ENCODE measurements at places on chromosomes 12 and 14.

DNA sequence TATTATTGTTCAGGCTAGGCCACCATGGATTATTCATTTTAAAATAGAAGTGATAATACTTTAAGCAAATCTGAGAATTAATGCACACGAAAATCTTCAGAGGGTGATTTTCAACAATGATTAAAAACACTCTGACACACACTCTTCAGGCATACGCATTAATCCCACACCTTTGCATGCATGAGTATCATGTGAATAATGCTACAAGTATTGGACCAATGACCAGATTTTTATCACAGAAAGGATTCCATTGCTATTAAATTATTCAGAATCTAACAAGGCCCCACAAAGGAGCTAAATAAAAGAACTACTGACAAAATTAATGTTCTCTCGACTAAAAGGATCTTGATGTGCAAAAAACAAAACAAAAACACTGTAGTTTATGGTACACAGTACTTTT, 11.1 kb downstream of the EPS8 start:
- DNase-seq = no peak

DNA sequence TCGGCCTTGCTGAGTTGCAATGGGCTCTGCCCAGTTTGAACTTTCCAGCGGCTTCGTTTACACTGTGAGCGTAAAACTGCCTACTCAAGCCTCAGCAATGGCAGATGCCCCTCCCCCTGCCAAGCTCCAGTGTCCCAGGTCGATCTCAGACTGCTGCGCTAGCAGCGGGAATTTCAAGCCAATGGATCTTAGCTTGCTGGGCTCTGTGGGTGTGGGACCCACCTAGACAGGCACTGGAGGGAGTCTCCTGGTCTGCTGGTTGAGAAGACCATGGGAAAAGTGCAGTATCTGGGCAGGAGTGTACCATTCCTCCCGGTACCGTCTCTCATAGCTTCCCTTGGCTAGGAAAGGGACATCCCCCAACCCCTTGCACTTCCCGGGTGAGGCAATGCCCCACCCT, 88.2 kb downstream of the KLHL28 start:
- DNase-seq = no peak

DNA sequence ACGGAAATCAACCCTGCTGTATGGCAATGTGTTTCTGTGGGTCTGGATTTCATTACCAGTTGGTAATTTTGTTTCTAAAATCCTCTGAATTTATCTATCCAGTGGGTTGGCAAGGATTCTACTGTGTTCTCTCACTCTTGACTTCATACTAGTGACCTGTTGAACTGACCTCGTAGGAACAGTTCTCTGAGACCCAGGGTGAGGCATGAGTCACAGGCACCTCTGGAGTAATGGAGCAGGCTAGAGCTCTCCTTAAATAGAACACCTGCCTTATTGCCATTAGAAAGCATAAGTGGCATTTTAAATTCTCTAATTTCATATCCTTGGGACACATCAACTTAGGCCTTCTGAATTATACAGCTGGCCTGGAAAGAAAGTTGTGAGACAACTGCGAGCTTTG, 258.3 kb upstream of the NAV3 start:
- DNase-seq = no peak

DNA sequence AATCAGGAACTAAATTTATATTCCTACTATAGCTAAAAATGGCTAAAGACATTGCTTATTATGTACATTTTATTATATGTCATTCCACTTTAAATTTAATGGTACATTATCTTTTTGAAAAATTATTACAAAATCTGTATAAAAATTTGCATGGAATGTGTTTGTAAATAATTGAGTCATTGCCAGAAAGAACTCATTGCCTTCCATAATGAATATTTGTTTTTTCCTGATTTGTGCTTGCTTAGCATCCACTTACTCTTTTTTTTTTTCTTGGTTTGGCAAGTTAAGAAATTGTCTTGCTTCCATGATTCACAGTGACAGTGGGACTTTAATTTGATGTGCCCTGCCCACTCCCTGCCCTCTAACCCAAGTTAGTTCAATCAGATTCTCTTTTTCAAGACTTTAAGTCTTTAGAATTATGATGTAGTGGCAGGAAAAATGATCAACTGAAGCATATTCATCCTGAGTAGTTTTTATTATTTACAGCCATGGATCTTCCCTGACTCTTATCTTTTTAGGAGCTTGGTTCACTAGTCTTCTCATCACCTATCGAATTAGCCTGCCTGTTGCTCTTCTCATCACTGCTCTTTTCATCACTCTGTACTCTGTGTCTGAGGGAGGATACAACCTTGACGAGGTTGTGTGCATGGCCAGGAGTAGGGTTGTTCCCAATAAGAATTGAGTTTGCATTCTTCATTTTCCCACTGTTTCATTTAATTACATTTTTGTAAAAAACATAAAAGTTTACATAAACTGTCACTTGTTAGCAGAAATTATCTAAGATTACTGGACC, 442.0 kb downstream of the BTG1 start:
- DNase-seq = no peak

DNA sequence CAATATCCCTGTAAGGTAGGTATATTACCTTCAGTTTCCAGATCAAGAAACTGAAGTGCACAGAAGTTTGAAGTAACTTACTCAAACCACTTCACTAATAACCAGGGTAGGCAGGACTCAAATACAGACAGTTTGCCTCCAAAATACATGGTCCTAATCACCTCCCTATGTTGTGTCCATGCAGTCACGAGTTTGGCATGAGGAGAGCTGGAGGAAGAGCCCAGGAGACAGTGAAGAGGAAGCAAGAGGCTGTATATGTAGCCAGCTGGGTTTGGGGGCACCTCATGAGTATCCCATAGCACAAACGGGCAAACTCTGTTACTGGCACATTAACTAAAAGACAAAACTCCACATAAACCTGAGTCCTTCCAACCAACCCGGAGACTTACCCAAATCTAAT, 79.2 kb downstream of the DUSP16 start:
- no peak for DNase-seq

GRCh38 chr14:65483647-65484046, 71.1 kb downstream of the FUT8 start:
- no peak for DNase-seq

DNA sequence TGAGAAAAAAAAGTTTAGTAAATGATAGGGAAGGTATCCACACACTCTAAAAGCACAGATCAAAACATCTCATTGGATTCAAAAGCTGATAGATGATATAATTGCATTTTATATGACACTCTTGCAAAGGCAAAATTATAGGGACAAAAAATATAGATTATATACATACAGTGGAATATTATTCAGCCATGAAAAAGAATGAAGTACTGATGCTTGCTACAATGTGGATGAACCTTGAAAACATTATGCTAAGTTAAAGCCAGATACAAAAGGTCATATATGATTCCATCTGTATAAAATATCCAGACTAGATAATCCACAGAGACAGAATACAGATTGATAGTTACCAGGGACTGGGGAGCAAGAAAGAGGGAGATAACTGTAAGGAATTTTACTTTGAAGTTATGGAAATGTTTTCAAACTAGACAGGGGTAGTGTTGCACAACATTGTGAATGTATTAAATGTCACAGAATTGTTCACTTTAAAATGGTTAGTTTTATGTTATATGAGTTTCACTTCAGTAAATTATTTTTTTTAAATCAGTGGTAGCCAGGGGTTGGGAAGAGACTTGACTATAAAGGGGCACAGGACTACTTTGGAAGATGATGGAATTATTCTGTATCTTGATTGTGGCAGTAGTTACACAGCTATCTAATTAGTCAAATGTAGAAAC, 41.7 kb upstream of the CDKN3 start:
- no peak for DNase-seq

- no peak for DNase-seq
Measured at GRCh38 chr12:51181558-51181957, 8.6 kb upstream of the TFCP2 start.

GRCh38 chr12:66013224-66013623, 117.3 kb downstream of the LLPH start:
- DNase-seq = no peak

DNA sequence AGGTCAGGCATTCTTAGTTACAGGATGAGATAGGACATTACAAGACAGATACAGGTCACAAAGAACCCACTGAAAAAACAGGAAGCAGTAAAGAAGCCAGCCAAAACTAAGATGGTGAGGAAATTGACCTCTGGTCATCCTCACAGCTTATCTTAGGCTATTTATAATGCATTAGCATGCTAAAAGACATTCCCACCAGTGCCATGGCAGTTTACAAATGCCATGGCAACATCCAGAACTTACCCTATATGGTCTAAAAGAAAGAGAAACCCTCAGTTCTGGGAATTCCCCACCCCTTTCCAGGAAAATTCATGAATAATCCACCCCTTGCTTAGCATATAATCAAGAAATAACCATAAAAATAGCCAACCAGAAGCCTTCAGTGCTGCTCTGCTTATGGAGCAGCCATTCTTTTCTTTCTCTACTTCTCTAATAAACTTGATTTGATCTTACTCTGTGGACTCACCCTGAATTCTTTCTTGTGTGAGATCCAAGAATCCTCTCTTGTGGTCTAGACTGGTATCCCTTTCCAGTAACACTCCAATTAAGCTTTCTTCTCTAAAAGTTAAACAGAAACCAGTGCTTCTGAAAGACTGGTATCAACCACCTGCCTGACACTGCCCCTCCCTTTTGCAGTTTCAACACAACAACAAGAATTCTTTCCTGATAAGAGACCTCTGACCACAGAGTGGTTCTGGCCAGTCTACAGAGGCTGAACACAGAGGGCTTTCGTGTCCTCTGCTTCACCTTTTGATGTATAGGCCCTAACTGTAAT, 86.9 kb downstream of the BCAT1 start:
- DNase-seq = peak; percentile 40

DNA sequence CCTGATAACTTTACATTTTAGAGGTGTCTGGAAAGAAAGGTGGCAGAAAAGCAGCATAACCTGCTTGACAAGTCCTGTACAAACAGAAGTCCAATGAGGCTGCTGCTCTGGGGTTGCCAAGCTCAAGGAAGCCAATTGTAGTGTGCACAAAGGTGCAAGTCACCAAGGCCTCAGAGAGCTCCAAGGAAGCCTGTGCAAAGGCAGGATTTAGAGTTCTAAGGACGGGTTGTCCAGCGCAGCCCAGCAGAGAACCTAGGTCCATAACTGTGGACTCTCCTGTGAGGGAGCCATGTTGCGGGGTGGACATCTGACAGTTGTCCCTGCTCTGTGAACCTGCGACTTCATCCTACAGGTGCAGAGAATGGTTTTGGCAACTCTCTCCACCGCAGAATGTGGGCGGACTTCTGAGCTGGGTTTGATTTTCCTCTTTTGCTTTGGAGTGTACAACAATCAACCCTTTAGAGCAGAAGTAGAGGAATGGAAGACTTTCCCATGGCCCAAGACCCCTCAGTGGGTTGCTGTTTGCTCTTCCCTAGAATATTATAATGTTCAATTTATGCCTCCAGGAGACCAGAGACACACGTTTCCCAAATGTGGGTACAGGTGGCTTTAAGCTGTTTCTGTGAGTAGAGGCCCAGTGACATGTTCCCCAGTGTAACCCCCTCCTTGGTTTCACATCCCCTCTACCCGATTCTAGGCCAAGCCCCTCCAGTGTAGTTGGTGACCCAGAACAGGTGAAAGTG, 81.0 kb downstream of the ETV6 start:
- DNase-seq = no peak

- no peak for DNase-seq
Measured at GRCh38 chr12:71685312-71685906, 473 bp upstream of the TMEM19 start.

GRCh38 chr14:98244966-98245569, 1026.9 kb downstream of the BCL11B start:
- no peak for DNase-seq

GRCh38 chr12:103318566-103318965, 177.2 kb downstream of the C12orf42 start:
- DNase-seq = no peak

GRCh38 chr12:30696103-30696408, 387 bp upstream of the IPO8 start:
- no peak for DNase-seq

DNA sequence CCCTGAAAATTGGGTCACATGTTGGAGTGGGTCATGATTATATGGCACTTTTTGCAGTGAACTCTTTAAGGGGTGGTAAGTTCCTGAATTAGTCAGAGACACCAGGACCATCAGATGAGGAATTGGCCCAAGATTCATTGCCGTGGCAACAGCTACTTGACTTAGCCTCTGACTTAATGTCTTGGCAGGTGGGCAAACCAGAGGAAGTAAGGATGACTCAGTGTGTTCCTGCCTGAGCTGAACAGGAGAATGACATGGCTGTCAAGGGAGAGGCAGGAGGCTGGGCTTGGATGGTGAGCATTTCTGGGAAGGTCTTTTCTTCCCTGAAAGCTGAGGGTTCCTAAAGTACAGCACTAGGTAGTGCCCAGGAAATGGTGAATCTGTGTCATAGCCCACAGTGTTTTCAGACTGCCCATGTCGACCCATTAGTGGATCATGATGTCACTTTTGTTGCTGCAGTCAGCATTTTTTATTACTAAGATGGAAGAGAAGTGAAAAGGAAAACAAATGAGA, 170.1 kb upstream of the PWP1 start:
- DNase-seq = peak; percentile 85

- no peak for DNase-seq
Measured at GRCh38 chr12:59118356-59118755, 198.1 kb upstream of the LRIG3 start.

DNA sequence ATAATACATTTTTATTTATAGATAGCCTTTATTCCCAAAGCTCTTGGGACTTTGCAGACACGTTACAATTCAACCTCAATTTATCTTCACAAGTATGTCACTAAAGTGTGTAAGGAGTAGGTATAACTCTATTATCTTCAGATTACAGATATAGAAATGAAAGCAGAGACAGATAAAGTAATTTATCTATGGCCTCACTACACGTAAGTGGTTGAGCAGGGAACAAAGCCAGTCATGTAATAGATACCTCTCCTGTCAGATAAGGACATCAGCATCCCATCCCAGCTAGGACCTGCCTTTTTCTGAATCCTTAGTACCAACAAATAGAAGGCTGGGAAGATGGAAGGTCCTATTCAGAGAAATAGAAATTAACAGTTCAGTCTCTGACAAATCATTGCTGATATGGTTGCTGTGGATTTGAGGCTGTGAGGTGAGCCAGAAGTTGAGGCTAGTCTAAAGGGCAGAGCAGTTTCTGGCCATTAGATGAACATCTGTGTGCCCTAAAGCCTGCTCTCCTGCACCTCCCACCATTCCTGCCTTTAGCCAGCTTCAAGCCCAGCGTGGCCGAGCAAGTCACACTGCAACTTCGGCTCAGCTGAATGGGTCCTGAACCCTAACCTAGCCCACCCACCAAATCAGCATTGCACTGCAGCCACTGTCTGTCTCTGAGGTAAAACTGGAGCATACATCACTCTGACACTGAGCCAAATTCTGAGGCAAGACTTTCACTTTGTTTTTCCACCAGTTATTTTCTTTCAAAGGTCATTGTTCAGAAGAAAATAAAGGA, 71.1 kb upstream of the PLEKHA5 start:
- DNase-seq = no peak

- DNase-seq = no peak
Measured at GRCh38 chr12:130078852-130079251, 83.4 kb upstream of the FZD10 start.

All from fibroblast of skin of scalp (primary cell).